ENCODE measurements at places on chromosomes 6 and 20.
A peak's percentile ranks its signal among the peaks of the same experiment; 100 is the strongest.

- no peak for DNase-seq
Measured at GRCh38 chr20:46833360-46833759, 61.3 kb upstream of the EYA2 start.

DNA sequence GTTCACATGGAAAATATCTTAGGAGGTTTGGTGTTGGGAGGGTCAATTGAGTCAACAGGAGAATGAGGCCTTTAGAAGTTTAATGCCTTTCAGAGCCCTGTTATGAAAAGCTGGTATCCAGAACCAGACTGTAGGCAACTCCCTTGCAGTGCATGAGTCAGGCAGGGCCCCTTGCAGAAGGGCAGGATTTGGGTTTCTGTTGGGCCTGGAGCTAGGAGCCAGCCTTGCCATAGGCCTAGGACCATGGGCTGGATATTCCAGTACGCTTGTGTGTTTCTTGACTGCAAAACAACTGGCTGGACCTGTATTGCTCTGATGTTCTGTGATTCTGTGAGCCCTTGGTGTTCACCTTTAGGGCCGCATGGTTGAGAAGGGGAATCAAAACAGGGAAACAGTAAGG, 350.9 kb upstream of the PRND start:
- no peak for DNase-seq

DNA sequence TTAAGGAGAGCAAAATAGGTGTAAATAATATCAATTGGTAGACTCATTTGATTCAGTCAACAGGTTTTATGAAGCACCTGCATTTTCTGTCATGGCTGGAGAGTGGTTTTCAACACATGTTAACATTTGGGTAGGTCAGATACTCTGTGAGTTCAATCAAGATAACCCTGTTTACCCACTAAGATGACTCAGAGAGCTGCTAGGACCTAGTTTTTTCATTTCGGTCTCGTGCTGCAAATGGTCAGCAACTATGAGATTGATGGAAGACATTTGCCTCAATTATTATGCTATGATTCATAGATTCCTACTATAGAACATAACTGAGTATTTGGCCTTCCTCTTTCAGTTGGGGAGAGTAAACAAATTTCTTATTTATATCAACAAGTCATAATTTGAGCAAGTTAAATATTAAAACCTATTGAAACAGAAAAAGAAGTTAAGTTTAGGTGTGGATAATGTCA, 391.4 kb upstream of the CITED2 start:
- DNase-seq: no peak

DNA sequence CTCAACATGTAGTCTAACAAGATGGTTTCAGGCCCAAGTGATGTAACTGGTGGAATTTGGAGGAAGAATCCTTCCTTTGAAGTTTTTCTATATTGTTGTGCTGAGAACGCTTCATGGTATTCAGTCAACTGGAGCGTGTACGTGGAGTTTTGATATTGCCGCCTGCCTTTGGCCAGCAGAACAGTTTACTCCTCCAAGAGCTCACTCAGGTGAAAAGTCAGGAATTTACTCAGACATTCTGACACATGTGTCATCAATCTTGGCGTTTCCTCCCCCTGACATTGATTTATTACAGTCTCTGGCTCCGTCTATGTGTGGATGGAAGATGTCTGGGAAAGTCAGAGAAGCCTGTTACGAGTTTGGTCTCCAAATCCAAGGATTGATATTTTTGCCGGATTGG, 19.0 kb upstream of the TGM2 start:
- DNase-seq: no peak

DNA sequence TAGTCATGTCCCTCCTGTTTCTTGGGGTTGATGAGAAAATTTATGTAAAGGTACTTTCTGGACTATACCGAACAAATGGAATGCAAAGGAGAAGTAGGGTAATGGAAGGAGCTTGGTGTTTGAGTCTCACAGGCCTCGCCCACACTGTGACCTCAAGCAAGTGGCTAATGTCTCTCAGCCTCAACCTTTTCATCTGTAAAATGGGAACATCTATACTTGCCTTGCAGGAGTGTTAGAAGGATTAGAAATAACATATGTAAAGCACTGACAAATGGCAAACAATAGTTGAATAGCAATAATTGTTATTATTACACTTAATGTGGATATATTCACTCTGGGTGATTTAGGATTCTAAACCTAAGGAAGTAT, 8.9 kb upstream of the PKIG start:
- no peak for DNase-seq

GRCh38 chr6:4599924-4600323, 176.3 kb upstream of the CDYL start:
- no peak for DNase-seq

DNA sequence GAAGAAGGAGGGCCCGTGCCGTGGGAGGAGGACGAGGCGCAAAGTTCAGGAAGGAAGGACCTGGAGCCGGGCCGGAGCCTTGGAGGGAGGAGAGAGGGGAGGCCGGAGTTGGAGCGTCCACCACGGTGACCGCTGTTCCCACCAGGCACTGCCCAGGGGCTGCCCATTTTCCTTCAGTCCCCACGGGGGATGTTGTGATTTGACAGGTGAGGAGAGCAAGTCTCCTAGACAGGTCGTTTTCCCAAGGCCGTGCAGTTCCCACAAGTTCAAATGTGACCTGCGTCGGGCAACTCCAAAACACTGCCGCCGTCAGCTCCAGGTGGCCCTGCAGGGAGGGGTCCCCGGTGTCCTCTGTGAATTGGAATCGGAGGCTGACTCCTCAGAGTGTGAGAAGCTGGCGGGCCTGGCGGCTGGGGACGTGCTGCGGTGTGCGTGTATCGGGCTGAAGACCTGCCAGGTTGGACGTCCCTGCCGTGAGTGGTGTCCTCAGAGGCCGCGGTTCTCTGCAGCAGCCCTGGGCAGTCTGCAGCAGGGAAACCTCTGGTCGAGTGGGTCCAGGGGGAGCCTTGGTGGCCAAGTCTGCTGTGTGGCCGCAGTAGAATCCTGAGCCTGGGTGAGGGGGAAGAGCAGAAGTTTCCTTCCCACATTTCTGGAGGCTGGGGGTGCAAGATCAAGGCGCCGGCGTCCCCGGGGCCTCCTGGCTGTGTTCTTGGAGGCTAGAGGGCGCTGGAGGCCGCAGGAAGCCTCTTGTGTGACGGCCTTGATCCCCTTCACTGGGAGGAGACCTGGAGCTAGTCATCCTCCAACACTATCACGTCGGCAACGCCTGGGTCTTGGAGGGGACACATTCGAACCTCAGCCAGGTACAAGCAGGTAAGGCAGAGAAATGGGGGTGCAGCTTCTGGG, 115.1 kb upstream of the FRMD1 start:
- DNase-seq: no peak

GRCh38 chr20:32010101-32010500, at the start of gene CCM2L:
CCM2L (plus strand) TSS chr20:32010438; CDS start chr20:32010455, 17 bp downstream.
- DNase-seq: no peak

DNA sequence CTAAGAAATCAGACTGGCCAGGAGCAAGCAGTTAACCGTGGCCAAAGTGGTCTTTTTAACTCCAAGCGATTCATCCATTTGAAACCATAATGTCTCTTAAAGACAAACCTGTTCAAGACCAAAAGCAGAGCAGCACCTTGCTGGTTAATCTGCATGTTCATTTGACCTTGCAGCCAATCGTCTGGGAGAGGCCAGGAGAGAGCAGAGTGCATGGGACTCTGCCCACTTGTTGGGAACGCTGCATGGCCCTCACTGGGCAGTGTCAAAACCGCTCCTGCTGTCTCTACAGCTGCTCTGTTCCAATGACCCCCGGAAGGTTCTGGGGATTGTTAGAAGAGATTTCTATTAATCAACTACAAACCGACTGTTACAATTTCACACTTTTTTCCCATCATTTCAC, 79.6 kb downstream of the OLIG3 start:
- no peak for DNase-seq

DNA sequence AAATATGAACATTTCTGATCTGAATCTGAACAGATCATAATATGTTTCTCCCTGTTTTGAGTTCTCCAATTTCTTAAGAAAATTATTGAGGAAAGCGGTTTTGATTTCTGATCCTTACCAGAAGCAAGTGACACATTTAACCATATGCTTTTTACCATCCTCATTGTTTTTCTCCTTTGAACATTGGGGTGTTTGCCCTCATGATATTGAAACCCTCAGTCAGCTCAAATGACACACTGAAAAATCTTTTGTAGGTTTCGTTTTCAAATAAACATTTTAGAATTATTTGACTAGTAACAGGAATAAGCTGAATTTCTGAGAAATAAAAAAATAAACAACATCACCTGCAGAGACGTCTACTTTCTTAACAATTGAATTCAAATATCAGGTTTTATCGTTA, 252.1 kb downstream of the DOK5 start:
- no peak for DNase-seq

- DNase-seq: peak; percentile 60
Measured at GRCh38 chr6:169722362-169723199, 1.7 kb downstream of the PHF10 start.
